IMR-90 (cell line): ENCODE measurements at places on chromosomes 12 and 14. TPM values are rescaled to one million over a fixed set of nuclear protein-coding genes. Genes with fewer than 3 reads are reported as not detected.

DNA sequence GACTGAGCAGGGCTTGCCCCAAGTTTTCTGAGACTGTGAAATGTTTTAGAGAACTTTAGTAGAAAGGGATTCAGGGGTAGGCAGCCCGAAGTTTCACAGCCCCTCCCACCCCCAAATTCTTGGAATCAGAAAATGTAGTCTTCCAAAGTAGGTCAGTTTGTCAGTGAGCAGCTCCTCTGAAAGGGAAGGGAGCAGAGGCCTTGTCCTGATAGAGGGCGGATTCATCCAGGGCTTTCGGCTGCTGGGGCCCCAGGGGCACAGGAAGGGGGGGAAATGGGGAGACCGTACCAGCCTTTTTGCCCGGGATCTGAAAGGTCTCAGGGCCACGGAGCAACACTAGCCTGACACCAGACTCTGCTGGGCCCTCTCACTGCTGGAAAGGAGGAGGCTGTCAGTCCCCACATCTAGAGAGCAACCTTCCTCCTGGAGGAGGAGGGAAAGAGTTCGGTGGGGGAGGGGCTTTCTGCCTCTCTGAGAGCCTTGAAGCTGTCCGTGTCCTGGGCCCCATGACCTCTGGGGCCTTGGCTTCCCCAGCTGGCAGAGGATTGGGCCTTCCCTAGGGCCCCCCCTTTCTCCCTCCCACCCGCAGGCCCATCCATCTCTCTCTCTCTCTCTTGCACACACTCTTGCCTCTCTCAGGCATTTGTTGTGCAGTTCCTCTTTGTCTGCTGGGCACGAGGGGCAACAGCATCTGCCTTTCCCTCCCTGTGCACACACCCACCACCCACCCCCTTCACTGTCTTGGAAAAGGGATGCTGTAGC lies at the start of gene IKZF4:
Gene IKZF4 (plus strand): TSS at position 621 of the 762 bp plus-strand sequence. CDS start 451 bp downstream, outside the sequence.
- H3K4me3 ChIP-seq, result peak within 1 kb of the TSS; percentile 26
- peak; percentile 48 for DNase-seq
- H3K36me3 ChIP-seq, result peaks cover 9% of the 10 kb centered on the region; the same call in 1 of the 2 replicates
- no peaks in the 10 kb centered on the region for H3K27me3 ChIP-seq
- H3K27ac ChIP-seq, result peak within 1 kb of the TSS; percentile 70

- no peak for DNase-seq
- H3K4me1 ChIP-seq, result no peaks in the 10 kb centered on the region
- no peak overlapping the region for H3K4me3 ChIP-seq
- H3K27me3 ChIP-seq, result no peaks in the 10 kb centered on the region
These were observed 107.5 kb upstream of the C14orf180 start for GRCh38 chr14:104472073-104472472.

- DNase-seq, result no peak
- H3K4me3 ChIP-seq, result no peak overlapping the region
- no peaks in the 10 kb centered on the region for H3K36me3 ChIP-seq
- no peaks in the 10 kb centered on the region for H3K27me3 ChIP-seq
- no peak overlapping the region for H3K27ac ChIP-seq
These were observed 590.2 kb upstream of the ATXN7L3B start for GRCh38 chr12:73947326-73948026.

DNA sequence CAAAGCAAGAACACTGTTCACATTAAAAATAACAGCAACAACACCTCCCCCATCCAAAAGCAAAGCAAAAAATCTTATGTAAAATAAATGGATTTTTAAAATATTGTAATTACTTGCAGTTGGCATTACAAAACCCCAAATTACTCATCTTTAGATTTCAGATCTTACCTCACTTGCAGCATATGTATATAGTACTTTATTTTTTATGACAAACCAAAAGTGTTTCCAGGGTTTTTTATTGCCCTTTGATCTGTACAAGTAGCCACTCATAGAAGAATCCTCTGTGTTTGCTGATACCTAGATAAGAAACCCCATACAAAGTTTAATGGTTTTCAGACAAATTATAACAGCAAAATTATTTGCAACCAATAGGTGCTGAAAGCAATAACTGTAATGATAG lies 12.2 kb upstream of the NR2C1 start:
- DNase-seq, result no peak
- peaks cover 3% of the 10 kb centered on the region for H3K36me3 ChIP-seq
- no peak overlapping the region for H3K27ac ChIP-seq

DNA sequence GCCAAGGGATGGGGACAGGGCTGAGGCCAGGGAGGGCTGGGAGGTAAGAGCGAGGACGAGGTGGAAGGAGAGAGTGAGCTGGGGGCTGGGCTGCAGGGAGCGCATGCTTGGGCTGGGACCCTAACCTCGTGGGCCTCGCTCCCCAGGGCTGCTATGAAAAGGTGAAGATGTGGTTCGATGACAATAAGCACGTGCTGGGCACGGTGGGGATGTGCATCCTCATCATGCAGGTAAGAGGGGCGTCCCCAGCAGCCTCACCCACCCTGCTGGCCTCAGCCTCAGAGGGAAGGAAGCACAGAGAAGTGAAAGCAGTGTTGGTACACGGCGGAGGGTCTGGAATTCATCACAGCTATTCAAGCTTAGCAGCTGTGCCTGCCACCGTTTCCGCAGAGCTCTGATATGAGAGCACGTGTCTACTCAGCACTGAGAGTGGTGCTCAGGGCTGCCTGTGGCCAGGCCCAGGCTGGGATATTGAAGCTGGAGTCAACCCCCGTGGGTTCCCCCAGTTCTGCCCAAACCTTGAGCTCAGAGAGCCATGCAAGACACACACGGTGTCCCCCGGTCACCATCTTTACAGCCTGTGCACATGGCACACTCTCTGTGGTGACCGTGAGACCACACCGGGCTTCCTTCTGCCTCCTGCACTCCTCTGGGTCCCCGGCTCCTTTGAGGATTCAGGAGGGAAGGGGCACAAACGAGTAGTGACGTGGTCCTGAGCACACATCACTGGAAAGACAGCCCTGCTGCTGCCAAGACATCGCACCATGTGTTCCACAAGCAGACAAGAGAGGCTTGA lies 204.6 kb downstream of the TSPAN9 start:
- H3K27me3 ChIP-seq, result no peaks in the 10 kb centered on the region
- peaks cover 8% of the 10 kb centered on the region; the same call in 1 of the 2 replicates for H3K36me3 ChIP-seq
- H3K4me3 ChIP-seq, result no peak overlapping the region
- H3K27ac ChIP-seq, result no peak overlapping the region
- H3K4me1 ChIP-seq, result no peaks in the 10 kb centered on the region
- no peak for DNase-seq

DNA sequence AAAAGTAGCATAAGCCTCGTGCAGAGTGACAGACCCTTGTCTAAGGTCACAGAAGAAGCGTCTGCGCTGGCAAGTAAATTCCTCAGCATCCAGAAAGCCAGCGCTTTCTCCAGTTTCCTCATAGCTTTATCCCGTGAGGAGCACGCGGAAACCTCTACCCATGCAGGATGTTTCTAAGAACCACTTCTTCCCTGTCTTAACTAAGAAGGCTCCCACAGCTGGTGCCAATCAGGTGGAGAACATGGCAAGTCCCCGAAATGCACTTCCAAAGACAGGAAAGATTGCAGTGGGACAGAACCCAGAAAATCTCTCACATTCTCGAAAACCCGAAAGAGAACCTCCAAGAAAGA lies 968 bp upstream of the ARID4A start:
- H3K36me3 ChIP-seq, result peaks cover 17% of the 10 kb centered on the region
- peak overlapping the region; percentile 70 for H3K4me3 ChIP-seq
- H3K4me1 ChIP-seq, result no peaks in the 10 kb centered on the region

GRCh38 chr14:73462048-73462715 lies 3.8 kb upstream of the NUMB start:
- no peaks in the 10 kb centered on the region for H3K27me3 ChIP-seq
- peak; percentile 43 for DNase-seq
- H3K4me1 ChIP-seq, result peaks cover 23% of the 10 kb centered on the region
- H3K4me3 ChIP-seq, result peak overlapping the region; percentile 16; the same call in 1 of the 2 replicates

- no peak overlapping the region for H3K4me3 ChIP-seq
- DNase-seq, result peak; percentile 76
- H3K27ac ChIP-seq, result no peak overlapping the region
- H3K27me3 ChIP-seq, result no peaks in the 10 kb centered on the region
- no peaks in the 10 kb centered on the region for H3K36me3 ChIP-seq
These were observed 279.4 kb downstream of the CACNA1C start for GRCh38 chr12:2332236-2332635.

DNA sequence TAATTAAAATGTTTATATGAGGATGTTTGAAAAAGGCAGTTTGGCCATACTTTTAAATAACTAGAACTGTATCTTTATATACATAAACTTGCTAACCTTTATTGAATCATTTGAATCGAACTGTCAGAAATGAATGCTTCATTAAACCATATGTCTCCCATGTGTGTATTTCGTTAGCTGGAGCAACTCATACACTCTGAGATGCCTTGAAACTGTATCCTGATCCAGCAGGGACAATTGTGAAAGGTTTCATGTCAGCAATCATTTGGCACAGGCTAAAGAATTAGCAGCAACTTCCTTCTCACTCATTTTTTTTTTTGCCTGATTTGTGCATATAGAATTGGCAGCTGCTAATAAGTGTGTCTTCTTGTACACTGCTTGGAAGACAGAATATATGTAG lies 109.9 kb downstream of the NAV3 start:
- peak overlapping the region; percentile 59 for H3K4me3 ChIP-seq
- DNase-seq, result peak; percentile 61
- peak overlapping the region; percentile 99 for H3K27ac ChIP-seq
- no peaks in the 10 kb centered on the region for H3K27me3 ChIP-seq
- H3K4me1 ChIP-seq, result peaks cover 1% of the 10 kb centered on the region; the same call in 1 of the 2 replicates
- H3K36me3 ChIP-seq, result peaks cover 1% of the 10 kb centered on the region; the same call in 1 of the 2 replicates

GRCh38 chr12:107229827-107230226 lies 136.5 kb upstream of the CRY1 start:
- DNase-seq, result no peak
- H3K36me3 ChIP-seq, result no peaks in the 10 kb centered on the region
- H3K27me3 ChIP-seq, result peaks cover 8% of the 10 kb centered on the region
- H3K27ac ChIP-seq, result no peak overlapping the region
- H3K4me1 ChIP-seq, result peaks cover 4% of the 10 kb centered on the region

GRCh38 chr12:4114986-4115385 lies 158.6 kb upstream of the CCND2 start:
- H3K27ac ChIP-seq, result no peak overlapping the region
- H3K4me3 ChIP-seq, result no peak overlapping the region
- no peaks in the 10 kb centered on the region for H3K36me3 ChIP-seq
- peaks cover 17% of the 10 kb centered on the region for H3K4me1 ChIP-seq

GRCh38 chr12:55760663-55761062 lies 17.7 kb downstream of the GDF11 start:
- no peak overlapping the region for H3K27ac ChIP-seq
- peaks cover 32% of the 10 kb centered on the region for H3K36me3 ChIP-seq
- H3K4me1 ChIP-seq, result peaks cover 2% of the 10 kb centered on the region; the same call in 1 of the 2 replicates

DNA sequence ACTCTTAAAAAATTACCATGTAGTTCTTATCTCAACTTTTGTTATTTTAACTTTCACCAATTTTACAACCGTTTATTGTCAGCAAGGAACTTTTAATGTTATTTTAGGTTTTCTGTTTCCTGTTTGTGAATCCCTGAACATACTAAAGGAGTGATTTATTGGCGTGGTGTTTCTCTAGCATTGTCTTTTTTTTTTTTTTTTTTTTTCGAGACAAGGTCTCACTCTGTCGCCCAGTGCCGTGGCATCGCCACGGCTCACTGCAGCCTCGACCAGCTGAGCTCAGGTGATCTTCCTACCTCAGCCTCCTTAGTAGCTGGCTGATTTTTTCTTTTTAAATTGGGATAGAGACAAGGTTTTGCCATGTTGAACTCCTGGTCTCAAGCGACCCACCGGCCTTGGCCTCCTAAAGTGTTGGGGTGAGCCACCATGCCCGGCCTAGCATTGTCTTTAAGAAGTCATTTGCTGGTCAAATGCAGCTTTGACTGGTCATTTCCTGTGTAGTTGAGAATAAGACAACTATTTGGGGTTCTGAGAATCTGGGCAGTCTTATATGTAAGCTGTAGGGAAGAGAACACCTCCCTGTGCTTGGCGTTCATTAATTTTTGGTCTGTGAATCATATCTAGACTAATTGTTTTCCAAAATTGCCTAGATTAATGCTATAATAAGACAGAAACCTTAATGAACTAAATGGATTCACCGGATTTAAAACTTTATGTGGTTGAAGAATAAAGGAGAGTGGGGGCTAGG lies 2.1 kb downstream of the WASHC4 start:
- H3K4me3 ChIP-seq, result peak overlapping the region; percentile 78
- no peaks in the 10 kb centered on the region for H3K27me3 ChIP-seq
- peaks cover 2% of the 10 kb centered on the region for H3K36me3 ChIP-seq
- peaks cover 5% of the 10 kb centered on the region; the same call in 1 of the 2 replicates for H3K4me1 ChIP-seq
- peak; percentile 48 for DNase-seq

- no peaks in the 10 kb centered on the region for H3K27me3 ChIP-seq
- no peak overlapping the region for H3K27ac ChIP-seq
- H3K4me1 ChIP-seq, result peaks cover 14% of the 10 kb centered on the region
- no peak overlapping the region for H3K4me3 ChIP-seq
These were observed 58.9 kb downstream of the FBXO34 start for GRCh38 chr14:55329999-55330710.

- no peaks in the 10 kb centered on the region for H3K27me3 ChIP-seq
- peak overlapping the region; percentile 70 for H3K27ac ChIP-seq
- peak overlapping the region; percentile 88 for H3K4me3 ChIP-seq
- peak; percentile 93 for DNase-seq
These were observed 393 bp upstream of the DCAF5 start for GRCh38 chr14:69153152-69153872.

ALKBH2 gene
- 14.9 and 18.3 TPM in 2 replicates for total RNA-seq

ACRBP gene
- not detected in 2 replicates for total RNA-seq

KRT5 gene
- total RNA-seq, result not detected in 2 replicates

NGB gene
- not detected in 2 replicates for total RNA-seq

CTSG gene
- total RNA-seq, result not detected in 2 replicates

BEGAIN gene
- 0.18 and 0.28 TPM in 2 replicates for total RNA-seq

KRT80 gene
- 0.54 and 0.56 TPM in 2 replicates for total RNA-seq

PPP1R12A gene
- total RNA-seq, result 112 and 204 TPM in 2 replicates

MYBPC1 gene
- total RNA-seq, result not detected in 2 replicates

PZP gene
- total RNA-seq, result not detected in 2 replicates
